Left renal cortex interstitium (tissue), 4 donors: ENCODE measurements at places on chromosomes 7 and 10.

GRCh38 chr7:15439853-15440252 lies 122.0 kb downstream of the AGMO start:
- DNase-seq: no peak

- DNase-seq: no peak
These were observed 277.2 kb upstream of the TCERG1L start for GRCh38 chr10:131588704-131589220.

DNA sequence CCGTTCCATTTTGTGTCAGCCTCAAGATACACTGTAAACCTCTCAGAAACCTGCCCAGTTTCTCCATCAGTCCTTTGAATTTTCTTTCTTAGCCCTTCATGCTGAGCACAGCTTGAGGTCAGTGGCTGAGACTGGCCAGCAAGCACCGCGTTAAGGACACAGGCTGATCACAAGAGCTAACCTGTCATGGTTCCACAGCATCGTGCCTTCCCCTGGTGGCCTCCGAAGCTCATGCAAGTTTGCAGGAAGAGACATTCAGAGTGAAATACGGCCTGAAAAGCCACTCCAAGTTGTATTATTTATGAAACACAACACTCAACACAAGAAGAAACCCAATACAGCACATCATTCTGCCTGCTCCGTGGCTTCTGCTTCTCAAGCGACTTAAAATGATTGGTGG lies 57.0 kb upstream of the PFKP start:
- DNase-seq: no peak

DNA sequence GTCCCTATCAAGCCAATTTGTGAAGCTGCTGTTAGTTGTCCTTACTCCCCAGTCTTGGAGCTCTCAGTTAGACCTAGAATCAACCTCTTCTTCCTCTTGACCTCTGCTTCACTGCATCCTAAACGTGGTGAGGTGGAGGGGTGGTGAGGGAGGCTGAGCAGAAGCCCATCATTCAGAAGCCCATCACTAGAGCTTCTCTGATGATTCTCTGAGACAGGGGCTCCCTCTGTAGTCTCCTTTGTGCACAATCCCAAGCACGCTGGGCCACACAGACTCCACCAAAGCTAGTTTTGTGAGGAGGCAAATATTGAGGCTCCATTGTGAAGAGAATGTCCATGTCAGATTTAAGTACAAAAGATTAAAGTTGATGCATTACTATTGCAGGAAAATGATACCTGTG lies 163.8 kb upstream of the PRSS1 start:
- DNase-seq: no peak

DNA sequence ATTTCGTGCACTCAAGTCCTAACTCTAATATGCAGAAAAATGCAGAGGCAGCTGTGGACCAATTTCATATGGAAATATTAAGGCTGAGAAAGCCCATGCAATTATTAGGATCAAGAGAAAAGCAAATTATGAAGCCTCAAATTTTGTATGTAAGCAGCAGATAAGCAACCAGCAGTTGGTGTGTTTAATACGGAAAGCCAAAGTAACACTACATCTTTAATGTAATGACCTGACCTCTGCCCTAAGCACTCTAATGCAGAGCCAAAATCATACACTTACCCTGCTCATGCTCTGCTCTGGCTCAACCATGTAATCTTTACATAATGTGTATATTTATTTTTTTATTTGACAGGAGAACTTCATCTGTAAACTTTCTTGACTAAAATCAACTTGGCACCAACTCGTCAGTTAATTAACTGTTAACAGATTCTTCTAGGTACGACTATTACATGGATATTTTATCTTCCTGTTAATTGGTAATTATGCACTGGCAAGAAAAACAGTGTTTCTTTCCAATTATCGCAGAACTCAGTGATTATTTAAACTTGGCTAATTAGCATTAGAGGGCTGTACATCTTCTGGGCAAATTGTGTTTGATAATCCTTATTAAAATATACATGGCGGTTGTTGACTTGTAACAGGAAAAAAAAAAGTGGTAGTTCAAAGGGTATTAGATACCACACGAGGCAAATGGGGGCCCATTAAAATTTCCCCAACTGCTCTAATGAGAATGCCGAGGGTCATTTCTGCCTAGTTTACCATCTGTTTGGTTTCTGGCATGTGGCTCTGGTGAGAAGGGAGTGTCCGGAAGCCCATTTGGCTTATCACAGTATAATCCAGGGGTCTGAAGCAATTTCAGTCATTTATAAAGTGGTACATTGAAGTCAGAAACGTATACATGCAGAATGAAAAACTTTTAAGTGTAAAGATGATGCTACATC lies 94.5 kb downstream of the RELN start:
- DNase-seq: no peak

DNA sequence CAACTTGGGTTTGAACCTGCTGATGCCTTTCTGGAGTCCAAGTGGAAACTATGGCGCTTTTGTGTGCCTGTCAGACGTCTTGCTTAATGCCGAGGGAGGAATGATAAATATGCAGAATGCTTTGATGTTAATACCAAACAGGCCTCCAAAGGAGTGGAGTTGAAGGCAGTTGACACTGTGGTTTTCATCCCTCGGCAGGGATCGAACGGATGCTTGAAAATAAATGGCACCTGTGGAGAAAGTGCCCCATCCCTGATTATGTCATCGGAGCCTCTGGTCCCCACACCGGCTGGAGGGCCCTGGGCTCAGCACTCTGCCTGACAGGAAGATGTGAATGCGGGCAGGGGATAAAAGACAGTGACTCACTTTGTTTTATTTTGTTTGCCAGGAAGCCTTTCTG lies 148.7 kb upstream of the GPR26 start:
- DNase-seq: no peak

DNA sequence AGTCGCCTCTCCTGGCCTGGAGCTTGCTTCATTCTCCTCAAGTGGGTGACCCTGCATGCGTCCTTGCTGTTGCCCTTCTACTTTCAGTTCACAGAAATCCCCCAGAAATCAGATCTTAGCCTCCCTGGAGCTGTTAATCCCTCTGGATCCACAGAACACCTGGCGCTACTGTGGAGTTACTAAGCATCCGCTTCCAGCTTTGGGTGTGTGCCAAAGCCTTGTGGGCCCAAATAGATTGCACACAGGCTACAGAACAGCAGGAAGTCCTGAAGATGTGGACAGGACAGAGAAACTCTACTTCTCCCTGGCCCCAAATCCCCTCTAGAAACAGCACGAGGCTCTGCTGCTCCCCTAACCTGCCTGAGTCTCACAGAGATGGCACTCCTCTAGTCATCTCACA lies 36.6 kb upstream of the PDLIM1 start:
- DNase-seq: no peak

GRCh38 chr10:96758423-96758822 lies 38.1 kb upstream of the PIK3AP1 start:
- no peak for DNase-seq

GRCh38 chr7:79593866-79594301 lies 140.4 kb upstream of the MAGI2 start:
- DNase-seq: no peak

- peak; percentile 48 for DNase-seq
These were observed 1.0 kb downstream of the SYPL1 start for GRCh38 chr7:106110885-106111654.

DNA sequence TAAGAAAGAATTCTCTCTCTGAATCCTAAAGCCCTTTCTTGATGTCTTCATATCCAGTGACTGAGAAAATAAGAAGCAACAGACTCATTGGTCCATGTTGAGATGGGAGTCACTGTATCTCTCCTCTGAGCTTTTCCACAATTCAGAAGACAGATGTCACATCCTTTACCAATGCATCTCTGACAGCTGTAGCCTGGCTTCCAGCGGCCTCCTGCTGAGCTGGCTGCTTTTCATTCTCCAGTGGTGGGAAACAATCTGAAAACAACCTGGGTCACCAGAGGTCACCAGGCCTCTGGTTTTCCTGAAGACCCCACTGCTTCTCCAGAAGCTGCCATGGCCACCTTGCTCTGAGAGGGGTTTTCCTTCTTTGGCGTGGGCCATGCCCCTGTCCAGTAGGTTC lies 18.3 kb upstream of the RPA3 start:
- no peak for DNase-seq

DNA sequence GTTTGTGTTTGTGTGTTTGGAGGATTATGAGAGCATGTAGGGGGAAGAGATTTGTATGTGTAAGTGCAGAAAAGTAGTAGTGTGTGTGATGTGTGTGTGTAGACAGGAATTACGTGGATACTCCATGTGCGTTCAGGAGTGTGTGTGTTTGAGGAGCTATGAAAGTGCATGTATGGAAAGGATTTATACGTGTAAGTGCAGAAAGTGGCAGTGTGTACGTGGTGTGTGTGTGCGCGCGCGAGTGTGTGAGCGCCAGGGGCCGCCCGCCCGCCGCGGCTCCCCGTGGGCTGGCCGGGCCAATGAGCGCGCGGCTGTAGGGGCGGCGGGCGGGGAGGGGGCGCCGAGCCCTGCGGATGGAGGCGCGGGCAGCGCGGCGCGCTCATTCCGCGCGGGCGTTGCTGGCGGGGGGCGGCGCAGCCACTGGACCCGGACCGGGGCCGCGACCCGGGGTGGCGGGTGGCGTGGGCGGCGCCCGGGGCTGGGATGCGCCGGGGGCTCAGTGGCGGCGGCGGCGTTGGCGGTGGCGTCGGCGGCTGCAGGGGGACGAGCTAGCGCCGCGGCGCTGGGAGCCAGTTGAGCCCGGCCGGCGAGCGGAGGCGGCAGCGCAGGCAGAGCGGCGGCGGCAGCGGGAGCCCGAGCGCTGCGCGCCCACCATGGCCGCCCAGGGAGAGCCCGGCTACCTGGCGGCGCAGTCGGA lies at the start of gene BICC1:
TSS of gene BICC1 (plus strand) at position 382 of the 697 bp plus-strand sequence. CDS start at position 654, 272 bp downstream.
- peak; percentile 80 for DNase-seq

DNA sequence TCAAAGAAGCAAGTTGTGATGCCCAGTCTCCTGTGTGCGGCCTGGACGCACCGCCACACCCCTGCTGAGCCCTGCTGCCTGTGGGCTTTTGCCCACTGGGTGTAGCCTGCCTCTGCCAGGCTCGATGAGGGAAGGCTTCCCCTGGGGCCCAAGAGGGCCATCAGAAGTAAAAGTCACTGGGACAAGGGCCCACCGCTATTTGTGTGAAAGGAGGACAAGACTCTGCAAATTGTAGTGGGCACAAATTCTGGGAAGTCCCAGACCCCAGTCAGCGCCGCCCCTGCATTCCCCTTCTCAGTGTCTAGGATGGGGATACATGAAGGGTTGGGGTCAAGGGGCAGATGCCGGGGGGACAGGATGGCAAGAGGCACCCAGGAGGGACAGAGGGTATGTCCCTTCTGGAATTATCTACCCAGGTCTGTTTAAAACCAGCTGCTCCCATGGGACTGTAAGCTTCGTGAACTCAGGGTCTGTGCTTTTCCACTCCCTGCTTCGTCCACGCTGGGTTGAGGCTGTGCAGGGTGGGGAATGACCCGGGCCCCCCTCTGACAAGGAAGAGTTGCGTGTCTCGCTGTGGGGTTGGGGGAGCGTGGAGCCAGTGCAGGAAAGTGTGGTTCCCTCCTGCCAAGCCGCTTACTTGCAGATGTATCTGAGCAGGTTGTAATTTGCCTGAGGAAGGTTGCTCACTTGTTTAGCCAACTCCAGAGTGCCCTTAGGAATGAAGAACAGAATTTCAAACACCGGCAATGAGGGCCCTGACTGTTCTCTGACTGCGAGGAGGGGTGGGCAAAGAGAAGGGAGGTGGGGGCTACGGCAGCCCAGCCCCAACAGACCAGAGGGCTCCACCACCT lies 147.2 kb downstream of the MAPK8 start:
- no peak for DNase-seq

- no peak for DNase-seq
These were observed 177.9 kb upstream of the BET1 start for GRCh38 chr7:94182066-94182465.

GRCh38 chr10:84264611-84265141 lies 19.8 kb downstream of the RGR start:
- no peak for DNase-seq
